CD4-positive, alpha-beta T cell treated with Interferon gamma for 1 hour (primary cell): ENCODE measurements at places on chromosomes 1 and 21.

- DNase-seq = no peak
These were observed 37.8 kb downstream of the FRRS1 start for GRCh38 chr1:99728494-99729235.

DNA sequence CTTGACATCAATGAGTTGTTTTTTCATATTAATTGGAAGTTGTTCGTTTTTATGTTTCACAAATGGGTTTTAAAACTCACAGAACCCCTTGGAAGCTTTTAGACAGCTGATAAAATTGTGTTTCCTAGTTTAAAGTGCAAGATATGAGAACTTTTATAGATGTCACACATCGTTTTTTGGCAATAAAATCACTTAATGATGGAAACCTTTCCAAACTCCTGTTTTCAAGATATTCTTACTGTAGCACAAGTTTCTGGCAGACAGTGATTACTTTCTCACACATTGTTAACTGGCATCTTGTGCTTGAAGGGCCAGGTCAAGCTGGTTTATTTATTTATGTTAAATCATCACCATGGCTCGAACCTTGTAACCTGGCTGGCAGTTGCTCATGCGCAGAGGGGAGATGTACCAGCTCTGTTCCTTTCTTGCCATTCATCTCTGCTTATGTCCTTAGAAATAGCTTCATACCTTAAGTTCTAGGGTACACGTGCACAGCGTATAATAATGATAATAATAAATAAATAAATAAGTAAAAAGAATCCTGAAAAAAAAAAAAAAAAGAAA is 10.2 kb upstream of the RCAN1 start:
- no peak for DNase-seq

- no peak for DNase-seq
These were observed 51.1 kb downstream of the RBM11 start for GRCh38 chr21:14267076-14267475.

- no peak for DNase-seq
These were observed 1.4 kb downstream of the PLEKHN1 start for GRCh38 chr1:967466-968343.

DNA sequence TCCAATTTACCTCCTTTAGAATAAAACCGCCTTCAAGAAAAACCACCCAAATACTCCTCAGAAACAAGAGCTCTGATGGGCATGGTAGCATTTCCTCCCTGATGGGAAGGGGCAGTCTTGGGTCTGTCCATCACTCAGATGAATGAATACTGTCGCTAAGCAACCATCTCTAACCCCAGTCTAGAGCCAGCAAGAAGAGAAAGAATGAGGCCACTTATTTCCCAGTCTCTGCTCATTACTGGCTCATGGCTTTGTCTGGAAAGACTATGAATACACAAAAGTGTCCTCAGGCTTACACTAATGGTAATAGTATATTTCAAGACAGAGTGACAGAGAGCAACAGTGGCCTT is 51.0 kb upstream of the F3 start:
- DNase-seq = no peak

GRCh38 chr1:179046808-179047635 is 21.3 kb downstream of the FAM20B start:
- no peak for DNase-seq

DNA sequence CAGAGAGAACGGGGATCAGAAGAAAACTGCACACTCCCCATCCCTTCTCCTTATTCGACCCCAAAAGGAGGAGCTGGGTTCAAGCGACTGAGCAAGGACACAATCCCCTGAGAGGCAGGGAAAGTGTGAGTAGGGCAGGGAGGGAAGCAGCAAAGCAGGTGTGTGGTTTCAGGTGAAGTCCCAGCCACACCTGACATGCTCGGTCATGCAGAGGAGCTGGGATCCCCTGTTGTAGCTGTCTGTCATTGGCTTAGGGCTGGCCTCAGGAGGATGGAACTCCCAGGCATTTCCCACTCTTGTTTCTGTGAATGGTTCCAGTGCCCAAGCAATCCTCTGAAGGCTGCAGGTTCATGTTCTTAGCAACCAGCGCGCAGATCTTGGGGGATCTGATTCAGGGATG is 150.7 kb downstream of the DSCAM start:
- DNase-seq = no peak

GRCh38 chr1:206453111-206453510 is 17.2 kb upstream of the IKBKE start:
- DNase-seq = no peak
